Hepatocyte (in vitro differentiated cells): ENCODE measurements at places on chromosomes 12 and 14. TPM values are rescaled to one million over a fixed set of nuclear protein-coding genes. Genes with fewer than 3 reads are reported as not detected.
A peak's percentile ranks its signal among the peaks of the same experiment; 100 is the strongest.

DNA sequence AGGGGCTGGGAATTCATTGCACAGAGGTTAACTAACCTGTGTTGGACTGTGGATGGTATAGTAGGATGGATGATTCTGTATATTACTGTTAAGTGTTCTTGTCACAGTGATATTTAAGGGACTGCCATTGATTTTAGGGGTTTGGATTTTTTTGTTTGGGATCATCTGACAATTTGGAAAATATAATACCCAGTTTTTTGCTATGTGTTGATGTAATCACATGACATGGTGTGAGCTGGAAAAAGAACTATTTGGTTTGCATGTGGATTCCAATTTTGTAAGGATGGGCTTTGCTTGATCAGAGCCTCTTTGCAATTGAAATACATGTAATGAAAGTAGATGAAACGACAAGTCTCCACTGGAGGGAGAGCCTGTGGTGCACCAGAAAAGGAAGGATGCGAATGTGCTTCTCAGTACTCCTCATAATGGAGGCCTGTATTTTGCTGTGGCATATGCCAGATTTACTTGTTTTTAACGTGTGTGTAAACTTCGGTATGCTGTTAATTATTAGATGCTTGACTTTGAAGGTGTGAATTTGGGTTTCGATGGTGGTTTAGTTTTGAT, 2.7 kb downstream of the DYRK2 start:
- DNase-seq, result peak; percentile 23

XPOT gene
- total RNA-seq, result 66.1 and 69.0 TPM in 2 replicates

KCNC2 gene
- 0.07 TPM in 1 of 2 replicates, not detected in the other for total RNA-seq

WNT1 gene
- not detected in 2 replicates for total RNA-seq

- DNase-seq, result no peak
Measured at GRCh38 chr14:51884086-51884927, 23.9 kb downstream of the GNG2 start.

DNA sequence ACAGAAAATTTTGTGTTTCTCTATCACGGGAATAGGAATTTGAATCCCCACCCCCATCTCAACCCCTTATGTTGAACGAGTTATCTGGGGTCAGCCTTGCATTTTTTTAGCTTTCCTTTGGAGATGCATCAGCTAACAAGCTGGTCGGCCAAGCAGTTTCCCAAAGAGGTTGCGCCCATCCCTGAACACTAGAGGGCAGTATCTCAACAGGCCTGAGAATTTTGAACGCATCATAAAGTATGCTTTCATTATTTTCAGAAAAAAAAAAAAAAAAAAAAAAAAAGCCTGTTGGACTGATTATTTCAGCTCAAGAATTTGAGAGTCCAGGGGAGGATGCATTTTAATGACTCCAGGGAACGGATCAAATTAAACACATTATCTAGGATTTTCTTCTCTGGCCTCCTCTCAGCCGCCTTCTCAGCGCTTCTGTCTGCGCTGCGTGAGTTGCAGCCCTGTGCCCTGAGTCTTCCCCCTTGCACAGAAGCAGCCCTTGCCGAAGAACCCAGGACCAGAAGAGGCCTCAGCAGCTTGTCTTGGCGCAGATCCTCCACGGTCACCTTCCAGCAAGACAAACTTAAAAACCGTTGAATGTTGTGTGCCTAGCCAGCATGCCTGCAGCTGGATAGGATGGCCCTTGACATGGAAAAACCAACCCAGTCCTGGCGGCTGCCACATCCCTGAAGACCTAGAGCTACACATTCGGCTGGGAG, 76.6 kb upstream of the GZMB start:
- peak; percentile 78 for DNase-seq

GRCh38 chr12:127893895-127894609, 372.9 kb upstream of the TMEM132C start:
- DNase-seq, result no peak

GRCh38 chr12:1184402-1184801, 193.4 kb downstream of the ERC1 start:
- DNase-seq, result no peak

DNA sequence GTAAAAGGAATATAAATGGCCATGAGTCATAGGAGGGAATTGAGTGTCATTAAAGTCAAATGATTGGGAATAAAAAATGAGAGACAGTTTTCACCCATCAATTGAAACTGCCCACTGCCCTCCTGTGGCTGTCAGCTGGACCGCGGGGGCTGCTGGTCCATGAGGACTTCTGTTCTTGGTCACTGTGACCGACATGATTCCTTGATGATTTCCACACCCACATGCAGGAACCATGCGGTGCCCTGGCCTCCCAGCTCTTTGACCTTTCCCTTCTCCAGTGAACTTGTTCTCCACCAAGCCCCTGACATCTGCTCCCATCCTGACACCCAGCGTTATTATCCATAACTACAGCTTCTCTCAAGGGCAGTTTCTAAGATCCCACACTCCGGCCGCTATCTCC, 48.4 kb downstream of the C12orf75 start:
- DNase-seq, result no peak

GRCh38 chr14:36659822-36660735, 1.6 kb upstream of the PAX9 start:
- no peak for DNase-seq

GRCh38 chr12:99170461-99170860, 477.1 kb upstream of the GARIN6 start:
- no peak for DNase-seq

ABCB9 gene
- 3.9 and 4.4 TPM in 2 replicates for total RNA-seq
